ENCODE measurements at places on chromosomes 4 and X.
A peak's percentile ranks its signal among the peaks of the same experiment; 100 is the strongest.

GRCh38 chrX:149512225-149512885, 7.2 kb upstream of the IDS start:
- peak; percentile 41 for DNase-seq

DNA sequence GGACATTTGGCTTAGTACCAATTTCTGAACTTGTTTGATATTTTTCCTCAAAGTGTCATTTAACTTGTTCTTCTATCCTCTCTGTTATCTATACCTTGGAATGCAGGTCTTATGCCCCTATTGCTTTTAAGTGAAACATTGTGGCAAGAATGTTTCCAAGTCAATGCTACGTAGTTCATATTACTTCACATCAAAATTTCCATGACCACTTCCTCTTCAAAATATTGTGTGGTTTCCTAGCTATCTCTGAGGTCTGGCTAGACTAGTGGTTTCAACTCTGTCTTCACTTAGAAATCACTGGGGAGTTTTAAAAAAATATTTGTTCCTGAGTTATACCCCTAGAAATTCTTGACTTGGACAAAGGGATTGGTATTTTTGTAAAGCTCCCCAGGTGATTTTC, 20.2 kb upstream of the RASGEF1B start:
- DNase-seq = no peak

- DNase-seq = peak; percentile 96
These were observed 32.1 kb downstream of the TSPAN5 start for GRCh38 chr4:98626350-98626749.

DNA sequence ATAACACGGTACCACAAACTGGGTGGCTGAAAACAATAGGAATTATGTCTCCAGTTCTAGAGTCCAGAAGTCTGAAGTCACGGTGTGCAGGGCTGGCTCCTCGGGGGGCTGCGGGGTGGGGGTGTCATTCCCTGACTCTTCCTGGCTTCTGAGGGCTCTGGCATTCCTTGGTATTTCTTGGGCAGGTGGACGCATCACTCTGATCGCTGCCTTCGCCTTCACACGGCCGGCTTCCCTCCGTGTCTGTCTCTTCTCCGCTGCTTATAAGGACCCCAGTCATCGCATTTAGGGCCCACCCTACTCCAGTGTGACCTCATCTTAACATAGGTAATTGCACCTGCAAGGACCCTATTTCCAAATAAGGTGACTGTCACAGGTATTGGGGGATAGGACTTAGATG, 134.6 kb downstream of the CPZ start:
- DNase-seq = no peak

DNA sequence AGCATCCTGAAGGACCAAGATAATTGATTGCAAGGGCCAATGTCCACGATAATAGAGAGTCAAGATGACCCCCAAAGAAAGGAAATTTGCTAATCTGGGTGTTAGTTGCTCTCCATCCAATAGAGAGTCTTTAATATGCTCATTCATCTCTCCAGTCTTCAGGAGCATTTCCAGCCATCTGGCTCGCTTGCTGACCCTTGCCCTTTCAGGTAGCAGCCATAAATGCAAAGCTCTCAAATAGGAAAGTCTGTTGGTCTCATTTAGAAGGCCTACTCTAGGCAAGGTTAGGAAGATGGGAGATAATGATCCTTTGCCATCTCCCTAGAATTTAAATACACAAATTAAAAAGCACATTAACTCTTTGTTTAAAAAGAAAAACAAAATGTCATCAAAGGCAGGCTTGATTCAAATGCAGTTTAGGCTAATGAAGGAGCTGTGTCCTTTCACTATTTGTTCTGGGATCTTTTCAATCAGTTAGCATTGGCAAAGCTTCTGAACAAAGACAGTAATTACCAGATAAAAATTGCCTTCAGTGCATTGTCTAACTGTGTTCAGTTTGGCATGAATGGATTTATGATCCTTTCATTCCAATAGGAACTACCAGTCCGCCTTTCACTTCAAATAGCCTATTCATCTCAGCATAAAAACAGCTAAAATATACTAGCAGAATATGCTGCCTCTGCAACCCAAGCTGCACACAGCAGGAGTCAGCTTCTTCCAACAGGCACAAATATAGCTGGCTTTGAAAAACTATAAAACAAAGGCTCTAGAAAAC, 49.6 kb upstream of the ATXN3L start:
- DNase-seq = no peak

DNA sequence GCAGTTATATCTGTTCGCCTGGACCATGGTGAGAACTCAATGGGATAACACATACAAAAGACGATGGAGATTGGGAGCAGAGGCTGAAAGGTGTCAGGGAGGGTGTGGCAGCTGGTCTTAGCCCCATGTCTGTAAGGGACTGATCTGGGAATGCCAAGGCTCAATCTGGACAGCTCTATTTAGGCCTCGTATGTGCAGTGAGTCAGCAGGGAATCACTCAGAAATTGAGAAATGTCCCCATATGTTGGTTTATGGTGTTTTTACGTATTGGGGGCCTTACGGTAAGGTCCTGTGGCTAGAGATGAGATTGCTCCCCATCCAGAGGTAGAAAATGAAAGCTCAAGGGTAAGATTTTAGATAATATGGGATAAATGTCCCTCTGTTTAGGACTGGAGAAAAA, 71.4 kb upstream of the TTC29 start:
- DNase-seq = peak; percentile 8

DNA sequence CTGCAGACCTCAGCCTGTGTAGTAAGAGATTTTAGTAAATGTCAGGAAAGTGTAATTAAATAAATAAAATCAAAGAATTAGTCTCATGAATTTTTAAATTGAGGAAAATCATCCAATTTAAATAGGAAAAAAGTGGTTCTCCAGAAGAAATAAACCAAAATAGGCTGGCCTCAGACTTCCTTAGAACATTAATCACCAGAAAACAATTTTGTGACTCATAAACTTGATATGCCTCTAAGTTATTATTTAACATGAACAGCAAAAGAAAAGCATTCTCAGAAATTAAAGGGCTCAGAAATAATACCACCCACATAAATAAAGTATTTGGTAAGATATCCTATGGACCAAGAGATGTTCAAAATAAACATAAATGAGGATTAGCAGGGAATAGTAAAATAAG, 14.3 kb downstream of the FAM47B start:
- DNase-seq = peak; percentile 66

DNA sequence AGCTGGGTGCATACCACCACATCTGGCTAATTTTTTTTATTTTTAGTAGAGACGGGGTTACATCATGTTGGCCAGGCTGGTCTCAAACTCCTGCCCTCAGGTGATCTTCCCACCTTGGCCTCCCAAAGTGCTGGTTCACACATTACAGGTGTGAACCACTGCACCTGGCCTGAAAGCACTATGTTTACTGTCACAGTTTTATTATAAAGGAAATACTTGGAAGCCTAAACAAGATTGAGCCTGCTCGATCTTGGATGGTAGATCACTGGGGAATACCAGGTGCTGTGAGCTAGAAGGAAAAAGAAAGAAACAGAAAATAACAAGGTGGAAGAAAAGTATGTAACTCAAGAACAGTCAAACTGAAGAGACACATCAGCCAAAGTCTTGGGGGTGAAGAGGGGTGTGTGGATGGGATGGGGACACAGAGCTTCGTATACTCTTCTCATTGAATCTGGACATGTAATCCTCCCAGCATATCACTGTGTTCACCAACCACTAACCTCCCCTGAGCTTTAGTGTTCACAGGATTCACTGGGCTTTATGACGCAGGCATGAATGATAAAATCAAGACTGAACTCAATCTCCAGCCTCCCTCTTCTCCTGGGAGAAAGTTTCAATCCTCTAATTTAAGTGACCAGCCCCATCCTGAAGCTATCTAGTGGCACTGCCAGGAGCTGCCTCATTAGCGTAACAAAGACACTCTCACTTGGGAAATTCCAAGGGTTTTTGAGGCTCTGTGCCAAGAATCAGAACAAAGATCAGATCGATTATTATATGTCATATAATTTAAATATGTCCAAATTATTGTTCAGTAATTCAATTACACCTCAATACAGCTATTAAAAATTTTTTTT, 40.9 kb downstream of the PDS5A start:
- peak; percentile 56 for DNase-seq

GRCh38 chr4:92091335-92091734, 212.4 kb upstream of the GRID2 start:
- DNase-seq = no peak

GRCh38 chr4:105374071-105374470, 99.8 kb downstream of the PPA2 start:
- DNase-seq = no peak
